ENCODE measurements at places on chromosomes 1 and 21.
A peak's percentile ranks its signal among the peaks of the same experiment; 100 is the strongest.

DNA sequence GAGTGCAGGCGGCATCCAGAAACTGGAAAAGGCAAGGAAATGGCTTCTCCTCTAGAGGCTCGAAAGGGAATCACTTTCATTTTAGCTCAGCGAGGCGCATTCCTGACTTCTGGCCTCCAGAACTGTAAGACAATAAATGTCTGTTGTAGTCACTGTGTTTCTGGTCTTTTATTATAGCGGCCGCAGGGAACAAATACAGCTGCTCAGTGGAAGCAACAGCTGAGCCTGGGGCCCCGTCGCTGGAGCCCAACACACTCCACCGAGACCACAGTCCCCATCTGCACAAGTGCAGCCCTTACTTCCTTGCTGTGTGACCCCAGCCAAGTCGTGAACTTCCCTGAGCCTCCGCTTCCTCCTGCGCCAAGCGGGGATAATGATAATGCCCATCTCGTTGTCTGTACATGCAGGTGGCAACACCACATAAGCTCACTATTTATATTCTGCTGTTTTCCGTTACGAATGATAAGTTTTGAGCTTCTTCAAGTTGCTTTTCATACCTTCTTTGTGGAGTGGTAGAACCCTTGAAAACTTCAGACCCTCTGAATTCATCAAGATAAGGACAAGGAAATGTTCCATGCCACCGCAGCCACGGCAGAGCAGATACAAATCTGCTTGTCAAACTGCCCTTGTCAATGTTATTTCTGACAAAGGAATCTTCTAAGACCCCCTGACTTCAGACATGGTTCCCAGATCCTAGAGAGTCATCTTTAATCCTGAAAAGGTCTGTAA, 3.2 kb upstream of the LAPTM5 start:
- no peak for DNase-seq

- DNase-seq, result no peak
Observed at GRCh38 chr21:45607021-45607908, 36.3 kb upstream of the PCBP3 start.

DNA sequence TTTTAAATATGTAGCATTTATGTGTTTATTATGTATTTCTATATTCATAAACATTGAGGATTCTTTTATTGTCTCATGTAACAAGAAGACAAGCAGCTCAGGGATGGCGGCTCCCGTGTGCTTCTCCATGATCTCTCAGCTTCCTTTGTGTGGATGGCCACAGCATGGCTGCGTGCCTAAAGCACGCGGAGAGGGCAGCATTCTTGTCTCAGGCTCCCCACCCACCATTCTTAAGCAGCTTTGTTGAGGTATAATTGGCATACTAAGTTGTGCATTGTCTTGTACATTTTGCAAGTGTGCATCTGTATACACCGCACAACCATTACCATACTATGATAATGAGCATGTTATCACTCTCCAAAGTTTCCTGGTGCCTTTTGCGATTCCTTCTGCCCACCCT, 81.6 kb downstream of the CAMTA1 start:
- DNase-seq, result no peak

- no peak for DNase-seq
Observed at GRCh38 chr1:245221805-245222204, 67.0 kb downstream of the KIF26B start.

DNA sequence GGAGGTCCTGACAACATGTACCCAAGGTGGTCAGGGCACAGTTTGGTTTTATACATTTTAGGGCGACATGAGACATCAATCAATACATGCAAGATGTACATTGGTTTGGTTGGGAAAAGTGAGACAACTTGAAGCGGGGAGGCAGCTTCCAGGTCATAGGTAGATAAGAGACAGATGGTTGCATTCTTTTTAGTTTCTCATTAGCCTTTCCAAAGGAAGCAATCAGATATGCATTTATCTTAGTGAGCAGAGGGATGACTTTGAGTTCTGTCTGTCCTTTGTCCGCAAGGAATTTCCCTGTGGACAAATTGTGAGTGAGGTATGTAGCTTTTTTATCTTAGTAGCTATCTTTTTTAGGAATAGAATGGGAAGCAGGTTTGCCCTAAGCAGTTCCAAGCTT, 10.5 kb upstream of the RBM15 start:
- DNase-seq, result no peak

- DNase-seq, result no peak
Observed at GRCh38 chr1:51336004-51336403, 5.6 kb upstream of the TTC39A start.

- peak; percentile 81 for DNase-seq
Observed at GRCh38 chr1:9426291-9426711, 113.0 kb upstream of the SLC25A33 start.

Data from GM20000 (cell line).